ENCODE measurements at places on chromosomes 6 and 20.

GRCh38 chr20:48662711-48663110 is 165.1 kb downstream of the PREX1 start:
- H3K27ac ChIP-seq = no peak overlapping the region
- no peaks in the 10 kb centered on the region for H3K36me3 ChIP-seq
- no peak for DNase-seq

DNA sequence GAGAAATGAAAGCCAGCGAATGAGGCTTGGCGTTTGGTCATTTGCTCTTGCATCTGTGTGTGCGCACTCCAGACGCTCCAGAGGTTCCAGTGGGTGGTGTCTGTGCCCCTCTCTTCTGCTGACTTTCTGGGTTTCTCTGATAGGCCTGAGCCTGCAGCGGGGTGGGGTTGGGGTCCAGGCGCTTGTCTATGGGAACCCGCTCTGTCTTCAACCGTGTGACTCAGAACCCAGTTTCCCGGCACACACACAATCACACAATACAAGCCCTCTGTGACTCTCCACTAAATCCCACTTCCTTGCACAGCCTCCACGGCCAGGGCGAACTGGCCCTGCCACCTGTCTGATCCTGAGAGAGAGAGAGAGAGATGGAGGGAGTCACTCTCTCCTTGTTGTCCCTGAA is 24.6 kb downstream of the RBM38 start:
- no peaks in the 10 kb centered on the region for H3K4me1 ChIP-seq
- H3K4me3 ChIP-seq = no peak overlapping the region
- H3K36me3 ChIP-seq = no peaks in the 10 kb centered on the region
- no peaks in the 10 kb centered on the region for H3K27me3 ChIP-seq
- no peak overlapping the region for H3K27ac ChIP-seq

DNA sequence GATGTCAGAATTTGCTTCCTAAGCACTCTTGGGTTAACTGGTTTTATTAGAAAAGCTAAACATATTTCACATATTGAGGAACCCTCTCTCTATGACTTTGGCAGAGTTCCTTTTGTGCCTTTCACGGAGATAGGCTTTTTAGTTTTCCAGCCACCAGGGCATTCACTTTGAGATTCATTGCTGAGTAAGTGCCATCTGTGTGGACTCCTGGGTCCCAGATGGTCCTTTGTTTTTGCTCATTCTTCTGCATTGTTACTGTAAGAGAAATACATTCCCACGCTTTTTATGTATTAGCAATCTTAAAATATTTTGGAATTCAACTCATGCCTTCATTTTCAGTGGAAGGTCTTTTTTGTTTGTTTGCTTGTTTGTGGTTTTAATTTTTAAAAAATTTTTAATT is 76.3 kb upstream of the PHACTR2 start:
- no peaks in the 10 kb centered on the region for H3K36me3 ChIP-seq
- H3K4me3 ChIP-seq = no peak overlapping the region
- DNase-seq = no peak
- H3K27me3 ChIP-seq = no peaks in the 10 kb centered on the region

DNA sequence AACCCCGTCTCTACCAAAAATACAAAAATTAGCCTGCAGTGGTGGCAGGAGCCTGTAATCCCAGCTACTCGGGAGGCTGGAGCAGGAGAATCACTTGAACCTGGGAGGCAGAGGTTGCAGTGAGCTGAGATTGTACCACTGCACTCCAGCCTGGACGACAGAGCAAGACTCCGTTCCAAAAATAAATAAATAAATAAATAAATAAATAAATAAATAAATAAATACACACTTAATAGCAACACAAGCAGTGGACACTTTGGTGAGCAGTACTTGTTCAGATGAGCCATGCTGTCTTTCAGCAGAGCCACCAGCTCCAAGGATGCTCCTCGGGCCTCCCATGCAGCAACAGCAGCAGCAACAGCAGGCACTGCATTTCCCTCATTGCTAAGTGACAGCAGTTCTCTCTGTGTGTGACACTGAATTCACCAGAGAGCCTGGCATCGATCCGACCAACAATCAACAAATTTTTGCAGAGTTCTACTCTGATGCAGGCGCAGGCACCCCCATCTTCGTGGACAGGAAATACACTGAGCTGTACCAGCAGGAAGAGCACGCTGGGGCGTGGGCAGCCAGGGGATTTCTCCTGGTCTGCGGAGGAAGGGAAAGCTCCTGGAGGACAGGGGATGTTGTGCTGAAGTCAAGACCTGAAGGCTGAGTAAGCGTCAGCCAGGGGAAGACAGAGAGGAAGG is 54.0 kb upstream of the SNX9 start:
- H3K4me1 ChIP-seq = peaks cover 8% of the 10 kb centered on the region
- no peak for DNase-seq
- no peak overlapping the region for H3K4me3 ChIP-seq
- no peak overlapping the region for H3K27ac ChIP-seq
- no peaks in the 10 kb centered on the region for H3K36me3 ChIP-seq
- no peaks in the 10 kb centered on the region for H3K27me3 ChIP-seq

DNA sequence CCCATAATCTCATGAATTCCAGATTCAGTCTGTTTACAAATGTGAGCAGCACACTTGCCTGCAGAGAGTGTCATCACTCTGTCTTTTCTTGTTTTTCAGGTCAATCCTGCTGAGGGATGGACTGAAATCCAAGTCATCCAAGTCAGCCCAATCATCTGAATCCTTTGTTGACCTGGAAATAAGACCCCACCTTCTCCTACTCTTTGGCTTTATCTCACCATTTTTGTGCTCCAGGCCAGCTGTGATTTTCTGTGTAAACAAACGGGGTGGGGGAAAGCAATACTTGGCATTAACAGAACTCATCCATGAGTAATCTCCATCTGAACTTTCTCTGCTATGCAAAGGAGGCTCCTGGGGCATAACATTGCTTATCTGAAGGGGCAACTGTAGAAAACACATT is 16.9 kb upstream of the GSTA4 start:
- peaks cover 24% of the 10 kb centered on the region for H3K36me3 ChIP-seq
- no peaks in the 10 kb centered on the region for H3K27me3 ChIP-seq
- H3K4me1 ChIP-seq = no peaks in the 10 kb centered on the region
- no peak overlapping the region for H3K4me3 ChIP-seq
- DNase-seq = no peak

DNA sequence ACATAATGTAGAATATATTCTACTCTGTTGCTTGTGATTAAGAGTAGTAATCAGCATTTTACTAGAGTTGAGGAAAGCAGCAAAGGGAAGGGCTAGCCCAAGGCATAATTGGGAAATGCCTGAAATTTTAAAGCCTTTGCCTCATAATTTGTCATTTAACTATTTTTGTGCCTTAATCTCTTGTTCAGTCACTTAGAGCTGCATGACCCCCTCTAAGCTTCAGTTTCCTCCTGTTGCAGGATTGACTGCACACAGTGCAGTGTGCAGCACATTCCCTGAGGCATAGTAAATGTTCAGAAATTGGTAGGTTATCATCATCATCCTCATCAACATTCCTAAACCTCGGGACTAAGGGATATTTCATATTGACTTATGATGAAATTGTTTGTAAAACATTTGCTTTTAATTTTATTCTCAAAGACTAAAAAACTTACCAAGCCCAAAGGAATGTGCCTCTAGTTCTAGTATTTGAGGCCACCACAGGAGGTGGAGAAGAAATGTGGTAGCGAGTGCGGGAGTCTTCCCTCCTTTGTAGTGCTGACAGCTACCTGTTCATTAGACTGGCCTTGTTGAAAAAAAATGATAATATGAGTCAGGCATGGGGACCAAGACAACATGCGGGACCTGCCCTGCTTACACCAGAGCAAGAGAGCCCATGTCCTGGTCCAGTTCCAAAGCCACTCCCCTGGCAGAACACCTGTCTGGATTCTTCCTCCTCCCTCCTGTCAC is 14.8 kb upstream of the TENT5A start:
- no peaks in the 10 kb centered on the region for H3K27me3 ChIP-seq
- H3K27ac ChIP-seq = no peak overlapping the region
- H3K4me1 ChIP-seq = no peaks in the 10 kb centered on the region

DNA sequence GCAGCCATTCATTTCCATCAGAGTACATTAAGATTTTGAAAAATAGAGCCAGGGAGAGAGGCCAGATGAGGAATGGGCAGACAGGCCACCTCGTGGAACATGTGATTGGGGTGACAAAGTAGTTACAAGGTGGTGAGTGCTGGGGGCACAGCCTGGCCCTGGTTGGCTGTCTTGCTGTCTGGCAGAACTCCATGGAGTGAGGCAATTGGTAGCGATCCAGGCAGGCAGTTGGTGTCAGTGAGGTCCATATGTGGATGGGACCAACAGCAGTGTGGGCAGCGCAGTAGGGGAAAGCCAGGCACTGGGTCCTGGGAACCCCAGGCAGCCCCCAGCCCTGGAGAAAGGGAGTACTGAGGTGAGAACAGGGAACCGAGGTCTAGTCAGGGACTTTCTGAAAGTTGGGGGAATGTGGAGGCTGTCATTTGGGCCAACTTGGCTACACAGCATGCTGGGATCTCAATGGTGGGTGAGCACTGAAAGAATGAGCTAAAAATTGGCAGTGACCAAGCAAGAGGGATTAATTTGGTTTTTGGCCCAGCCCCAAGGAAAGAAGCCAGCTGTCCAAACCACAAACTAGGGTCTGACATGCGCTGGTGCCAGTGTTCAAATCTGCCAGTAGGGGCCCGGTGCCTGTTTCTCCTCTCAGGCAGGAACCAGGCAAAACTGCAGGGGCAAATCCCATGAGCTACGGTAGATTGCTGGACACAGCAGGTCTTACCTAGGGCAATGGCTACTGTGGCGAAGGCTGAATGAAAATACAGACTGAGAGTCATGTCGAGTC is 61.4 kb upstream of the E2F3 start:
- no peaks in the 10 kb centered on the region for H3K4me1 ChIP-seq
- DNase-seq = no peak
- no peaks in the 10 kb centered on the region for H3K27me3 ChIP-seq
- H3K27ac ChIP-seq = no peak overlapping the region
- H3K4me3 ChIP-seq = no peak overlapping the region

GRCh38 chr6:119742188-119742803 is 392.7 kb upstream of the MAN1A1 start:
- no peaks in the 10 kb centered on the region for H3K4me1 ChIP-seq
- no peak overlapping the region for H3K4me3 ChIP-seq
- DNase-seq = no peak
- no peak overlapping the region for H3K27ac ChIP-seq

DNA sequence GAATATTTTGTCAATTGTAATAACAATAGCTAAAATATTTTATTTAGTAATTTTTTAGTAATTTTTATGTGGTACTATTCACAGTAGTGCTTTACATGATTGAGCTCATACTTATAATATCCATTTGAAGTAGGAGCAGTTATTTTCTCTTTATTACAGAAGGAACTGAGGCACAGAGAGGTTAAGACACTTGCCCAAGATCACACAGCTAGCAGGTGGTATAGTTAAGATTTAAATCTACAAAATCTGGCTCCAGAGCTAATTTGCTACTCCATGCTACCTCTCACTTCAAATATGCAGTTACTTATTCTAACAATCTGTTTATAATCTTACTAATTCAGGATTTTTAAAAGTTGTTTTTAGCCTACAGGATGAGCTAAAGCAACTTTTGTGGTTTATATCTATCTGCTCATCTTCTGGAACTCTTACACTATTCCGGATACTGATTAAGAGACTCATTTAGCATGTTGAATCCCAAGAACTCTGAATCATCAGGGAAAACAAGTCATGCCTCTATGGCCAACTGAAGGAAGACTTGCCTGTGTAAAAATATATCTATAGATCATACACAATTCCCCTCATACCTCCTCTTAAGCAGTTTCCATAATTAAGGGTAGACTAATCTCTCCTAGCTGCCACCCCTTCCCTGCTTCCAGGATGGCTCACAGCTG is 324.2 kb downstream of the UBE3D start:
- no peaks in the 10 kb centered on the region for H3K36me3 ChIP-seq
- no peak overlapping the region for H3K27ac ChIP-seq
- H3K4me3 ChIP-seq = no peak overlapping the region
- no peaks in the 10 kb centered on the region for H3K27me3 ChIP-seq
- no peak for DNase-seq

DNA sequence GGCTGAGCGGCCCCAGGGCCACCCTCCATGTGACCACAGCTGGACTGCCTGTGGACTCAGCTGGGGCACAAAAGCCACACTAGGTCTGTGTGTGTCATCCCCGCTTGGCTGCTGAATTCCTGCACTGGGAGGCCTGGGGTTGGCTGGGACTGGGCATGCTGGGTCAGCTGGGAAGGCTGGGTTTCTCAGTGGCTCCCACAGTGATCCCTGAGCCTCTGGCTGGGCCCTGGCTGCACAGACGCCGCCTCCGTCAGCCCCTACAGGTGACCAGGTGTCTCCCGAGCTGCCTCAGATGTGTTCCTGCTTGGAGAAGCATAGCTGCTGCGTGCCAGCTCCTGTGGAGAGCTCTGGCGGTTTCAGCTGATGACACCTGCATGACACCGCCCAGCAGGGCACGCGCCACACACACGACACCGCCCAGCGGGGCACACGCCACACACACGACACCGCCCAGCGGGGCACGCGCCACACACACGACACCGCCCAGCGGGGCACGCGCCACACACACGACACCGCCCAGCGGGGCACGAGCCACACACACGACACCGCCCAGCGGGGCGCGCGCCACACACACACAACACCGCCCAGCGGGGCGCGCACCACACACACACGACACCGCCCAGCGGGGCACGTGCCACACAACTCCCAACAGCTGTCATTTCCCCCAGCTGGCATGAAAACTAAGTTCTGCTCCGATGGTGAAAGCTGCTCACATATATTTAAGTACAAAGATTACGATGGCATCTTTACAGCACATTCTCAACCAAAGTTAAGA is 88.8 kb downstream of the TAF4 start:
- no peaks in the 10 kb centered on the region for H3K4me1 ChIP-seq
- H3K27ac ChIP-seq = no peak overlapping the region
- DNase-seq = no peak
- H3K27me3 ChIP-seq = no peaks in the 10 kb centered on the region

GRCh38 chr20:43583982-43584432 is 6.7 kb upstream of the IFT52 start:
- no peaks in the 10 kb centered on the region for H3K27me3 ChIP-seq
- H3K27ac ChIP-seq = no peak overlapping the region
- peaks cover 29% of the 10 kb centered on the region for H3K36me3 ChIP-seq
- no peaks in the 10 kb centered on the region for H3K4me1 ChIP-seq

DNA sequence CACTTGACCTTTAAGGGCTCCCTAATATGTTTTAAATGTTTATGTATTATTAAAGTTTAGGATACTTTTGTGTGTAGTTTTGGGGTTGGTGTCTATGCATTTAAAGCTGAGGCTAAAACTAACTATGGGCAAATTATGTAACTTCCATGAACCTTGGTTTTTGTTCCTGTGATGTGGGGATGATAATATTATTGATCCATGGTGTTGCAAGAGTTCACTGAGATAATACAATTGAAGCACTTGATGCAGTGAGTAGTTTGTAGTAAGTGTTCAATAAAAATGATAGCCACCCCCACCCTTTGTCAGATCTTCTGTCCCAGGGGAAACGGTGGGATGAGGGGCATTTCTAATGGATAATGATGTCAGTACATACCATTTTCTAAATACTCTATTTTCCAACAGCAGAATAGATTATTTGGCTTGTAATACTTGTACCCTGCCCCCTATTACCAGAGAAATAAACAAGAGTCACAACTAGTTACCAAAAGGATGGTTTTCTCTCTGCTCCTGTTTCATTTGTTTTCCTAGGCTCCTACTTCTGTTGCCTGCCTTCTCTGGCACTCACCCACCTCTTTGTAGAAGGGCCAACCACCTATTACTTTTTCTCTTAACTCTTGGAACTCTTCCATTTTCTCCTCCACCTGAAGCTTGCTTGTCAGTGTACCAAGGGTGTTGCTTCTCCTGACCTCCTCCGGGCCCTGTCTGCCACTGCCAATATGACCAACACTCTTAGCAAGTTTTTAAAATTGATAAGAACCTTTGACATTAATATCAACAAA is 97.9 kb downstream of the RCAN2 start:
- H3K27me3 ChIP-seq = no peaks in the 10 kb centered on the region
- no peak for DNase-seq
- H3K27ac ChIP-seq = no peak overlapping the region
- no peaks in the 10 kb centered on the region for H3K4me1 ChIP-seq
- H3K36me3 ChIP-seq = no peaks in the 10 kb centered on the region
